A549 (cell line): ENCODE measurements at places on chromosomes 5 and 9. TPM values are rescaled to one million over a fixed set of nuclear protein-coding genes. Genes with fewer than 3 reads are reported as not detected.

GRCh38 chr5:107670087-107670931, 428 bp downstream of the EFNA5 start:
- DNase-seq = peak; percentile 34

DNA sequence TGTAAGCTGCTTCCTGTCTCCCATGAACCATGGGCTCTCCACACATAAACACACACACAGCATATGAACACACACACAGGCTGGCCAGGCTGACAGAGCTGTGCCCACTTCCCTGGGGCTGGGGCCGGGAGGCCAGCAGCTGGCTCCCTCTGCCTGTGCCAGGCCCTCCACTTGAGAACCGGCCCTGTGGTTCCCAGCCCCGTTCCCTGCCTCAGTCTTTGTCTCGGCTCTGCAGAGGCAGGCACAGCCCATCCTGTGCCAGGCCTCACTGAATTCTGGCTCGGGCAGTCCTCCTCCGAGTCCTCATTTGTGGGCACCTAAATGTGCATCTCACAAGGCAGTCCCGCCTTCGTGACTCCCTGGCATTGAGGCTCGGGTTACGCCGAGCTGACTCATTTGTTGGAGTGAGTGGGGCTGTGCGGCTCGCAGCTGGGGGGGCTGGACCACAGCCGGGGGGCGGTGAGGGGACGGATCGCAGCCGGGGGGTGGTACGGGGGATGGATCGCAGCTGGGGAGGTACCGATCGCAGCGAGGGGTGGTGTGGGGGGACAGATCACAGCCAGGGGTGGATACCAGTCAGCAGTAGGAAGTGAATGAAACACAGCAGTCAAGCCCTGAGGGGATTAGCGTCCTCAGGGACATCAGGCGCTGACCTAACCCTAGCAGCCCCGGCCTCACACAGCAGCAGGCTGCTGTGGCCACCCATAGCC, 72.3 kb downstream of the PSMB7 start:
- DNase-seq = peak; percentile 30

DNA sequence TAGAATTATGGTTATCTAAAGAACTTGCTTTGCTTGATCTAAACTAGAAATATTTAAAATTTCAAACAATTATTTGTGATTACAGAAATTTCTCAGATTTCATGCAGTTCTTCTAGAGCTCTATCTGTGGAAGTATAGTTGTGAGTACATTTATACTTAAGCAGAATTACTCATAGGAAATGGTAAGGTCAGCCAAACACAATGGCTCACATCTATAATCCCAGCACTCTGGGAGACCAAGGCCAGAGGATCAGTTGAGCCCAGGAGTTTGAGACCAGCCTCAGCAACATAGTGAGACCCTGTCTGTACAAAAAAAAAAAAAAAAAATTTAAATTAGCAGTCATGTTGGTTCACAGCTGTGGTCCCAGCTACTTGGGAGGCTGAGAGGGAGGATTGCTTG, 71.0 kb downstream of the INVS start:
- DNase-seq = no peak

OCLN gene
- polyA plus RNA-seq = 10.7 to 12.7 TPM (median 11.4 TPM) in 3 replicates

PLPP7 gene
- polyA plus RNA-seq = not detected in 3 replicates

- no peak for DNase-seq
Measured at GRCh38 chr9:78127279-78128225, 95.9 kb upstream of the GNAQ start.
